ENCODE measurements at places on chromosomes 7 and 10.

GRCh38 chr7:157488966-157489365 is 152.2 kb downstream of the DNAJB6 start:
- DNase-seq, result no peak

GRCh38 chr10:122163174-122164022 is 107.7 kb upstream of the BTBD16 start:
- no peak for DNase-seq

DNA sequence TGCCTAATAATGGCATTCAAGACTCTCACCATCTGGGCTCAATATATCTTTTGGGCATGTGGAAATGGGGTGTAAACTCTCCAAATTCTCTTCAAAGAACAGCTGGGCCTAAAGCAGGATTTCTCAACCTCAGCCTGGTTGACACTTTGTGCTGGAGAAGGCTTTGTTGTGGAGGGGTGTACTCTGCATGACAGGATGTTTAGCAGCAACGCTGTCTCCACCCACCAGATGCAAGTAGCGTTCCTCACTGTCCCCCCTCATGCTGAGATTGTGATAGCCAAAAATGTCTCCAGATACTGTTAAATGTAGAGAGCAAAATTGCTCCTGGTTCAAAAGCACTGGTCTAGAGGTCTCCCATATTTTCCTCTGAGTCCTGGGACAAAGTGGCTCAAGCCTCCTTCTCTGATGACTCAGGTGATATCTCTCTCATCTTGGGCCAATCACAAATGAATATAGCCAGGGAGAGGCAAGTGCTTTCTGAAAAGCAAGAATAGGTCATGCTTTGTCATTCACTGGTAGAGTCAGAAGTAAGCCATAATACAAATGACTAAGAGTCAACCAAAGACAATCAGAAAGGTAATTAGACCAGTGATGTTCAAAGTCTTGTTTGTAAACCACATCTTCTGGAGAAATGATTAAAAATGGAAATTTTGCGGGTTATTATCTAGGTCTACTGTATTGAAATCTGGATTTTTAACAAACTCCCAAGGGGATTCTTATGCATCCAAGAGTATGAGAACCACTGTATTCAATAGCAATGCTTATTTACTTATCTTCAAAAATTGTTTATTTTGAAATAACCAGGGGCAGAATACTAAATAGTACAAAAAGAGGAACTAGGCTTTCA is 330.8 kb downstream of the PTEN start:
- DNase-seq, result no peak

DNA sequence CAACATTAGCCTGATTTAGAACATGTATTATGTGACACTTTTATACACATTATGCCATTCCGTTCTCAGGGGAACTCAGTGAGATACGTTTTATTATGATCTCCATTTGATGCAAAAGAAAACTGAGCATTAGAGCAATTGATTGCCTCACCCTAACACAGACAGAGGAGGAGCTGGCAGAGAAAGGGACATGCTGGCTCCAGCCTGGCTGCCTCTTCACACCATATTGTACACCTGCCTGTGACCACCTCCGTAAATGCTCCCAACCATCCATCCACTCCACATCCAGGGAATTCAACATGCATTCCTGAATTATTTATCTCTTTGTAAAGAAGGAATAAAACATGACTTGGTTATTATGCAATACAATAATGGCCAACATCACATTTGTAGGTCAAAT is 195.0 kb upstream of the STK17A start:
- DNase-seq, result no peak

GRCh38 chr7:139559364-139560105 is 36.0 kb downstream of the CLEC2L start:
- no peak for DNase-seq

GRCh38 chr7:140671966-140672365 is 779 bp upstream of the ADCK2 start:
- no peak for DNase-seq

GRCh38 chr10:116278846-116279245 is 5.8 kb upstream of the GFRA1 start:
- no peak for DNase-seq

DNA sequence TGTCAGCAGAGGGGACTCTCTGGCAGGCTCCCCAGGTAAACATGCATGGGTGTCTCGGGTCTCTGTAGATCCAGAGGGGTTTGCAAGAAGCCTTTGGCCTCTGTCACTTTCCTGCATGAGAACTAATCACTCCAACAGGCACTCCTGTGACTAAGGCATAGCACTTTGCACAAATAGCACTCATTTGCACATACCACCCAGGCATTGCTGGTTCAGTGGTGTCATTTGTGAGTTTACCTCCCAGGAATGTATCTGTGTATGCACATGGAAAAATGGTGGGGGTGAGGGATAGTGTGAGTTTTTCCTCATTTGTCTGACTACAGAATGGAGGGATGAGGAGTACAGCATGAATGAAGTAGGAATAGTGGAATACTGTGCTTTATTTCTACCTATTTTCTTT is 39.5 kb downstream of the CNNM1 start:
- DNase-seq, result no peak

GRCh38 chr7:99016196-99016595 is 127.7 kb downstream of the SMURF1 start:
- no peak for DNase-seq

DNA sequence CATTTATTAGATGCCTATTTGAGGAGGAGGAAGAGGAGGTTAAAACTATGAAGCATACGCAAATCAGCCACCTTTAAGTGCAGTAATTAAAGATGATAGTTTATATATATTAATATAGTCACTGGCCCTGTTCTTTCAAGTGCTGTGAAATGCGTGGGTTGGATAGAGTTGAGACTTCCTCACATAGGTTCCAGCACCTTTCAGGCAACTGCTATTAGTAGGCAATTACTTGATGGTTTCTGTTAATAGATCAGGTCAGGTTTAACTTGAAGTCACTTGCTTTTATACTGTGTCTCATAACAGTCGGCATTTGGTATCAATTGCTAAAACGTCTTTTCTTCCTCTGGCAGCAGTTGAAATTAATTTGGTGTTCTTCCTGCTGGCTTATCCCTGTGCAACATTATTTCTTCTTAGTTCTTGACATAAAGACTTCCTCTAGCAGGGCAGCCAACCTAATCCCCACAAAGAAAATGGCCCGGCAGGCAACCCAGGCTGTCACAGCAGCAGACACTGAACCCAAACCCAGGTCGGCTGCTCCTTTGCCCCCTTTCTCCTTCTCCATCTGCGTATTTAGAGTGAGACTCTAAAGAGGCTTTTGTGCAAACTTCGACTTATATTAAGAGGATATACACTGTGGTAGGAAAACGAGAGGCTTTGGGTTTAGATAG is 35.3 kb upstream of the BET1 start:
- no peak for DNase-seq

DNA sequence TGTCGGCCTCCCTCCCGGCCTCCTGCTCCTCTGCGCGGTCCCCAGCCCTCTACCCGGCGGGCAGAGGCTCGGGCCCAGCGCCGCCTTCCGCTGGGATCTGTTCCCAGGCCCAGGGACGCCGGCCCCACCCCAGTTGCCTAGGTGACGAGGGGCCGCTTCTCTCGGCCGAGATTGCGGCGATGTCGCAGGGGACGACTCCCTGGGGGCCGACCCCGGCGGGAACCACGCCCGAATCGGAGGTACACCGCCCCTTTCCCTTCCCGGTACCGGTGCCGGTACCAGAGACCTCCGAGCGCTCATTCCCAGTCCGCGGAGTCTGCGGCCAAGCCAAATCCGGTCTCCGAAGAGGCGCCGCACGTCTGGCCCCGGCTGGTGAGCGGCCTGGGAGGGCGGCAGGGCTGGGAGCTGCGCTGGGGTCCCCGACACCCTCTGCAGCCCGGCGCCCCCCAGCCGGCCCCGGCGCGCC is at the start of gene CABCOCO1:
CABCOCO1 (plus strand) TSS at position 136 of the 466 bp plus-strand sequence; CDS start at position 180, 44 bp downstream.
- DNase-seq, result no peak

- peak; percentile 82 for DNase-seq
Observed at GRCh38 chr10:128211953-128212727, 85.9 kb upstream of the MKI67 start.

GRCh38 chr10:72045586-72045985 is 42.8 kb downstream of the SPOCK2 start:
- no peak for DNase-seq

DNA sequence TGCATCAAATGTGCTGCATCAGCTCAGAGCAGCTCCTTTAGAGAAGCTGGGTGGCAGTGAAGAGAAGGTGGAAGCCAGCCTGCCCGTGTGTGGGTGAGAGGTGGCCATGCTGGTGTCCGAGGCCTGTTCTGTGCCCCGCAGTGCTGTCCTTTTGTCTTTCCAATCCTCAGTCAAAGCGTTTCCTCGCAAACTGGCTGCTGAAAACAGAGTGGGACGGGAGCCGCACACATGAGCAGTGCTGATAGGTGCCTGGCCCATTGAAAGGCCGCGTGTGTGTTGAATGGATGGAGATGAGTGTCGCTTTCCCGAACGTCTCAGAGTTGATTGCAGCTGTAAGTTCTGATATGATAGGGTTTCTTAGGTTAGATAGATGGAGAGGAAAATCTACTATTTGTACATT is 39.3 kb downstream of the WDR37 start:
- no peak for DNase-seq

- DNase-seq, result no peak
Observed at GRCh38 chr10:85926986-85927385, 439.6 kb downstream of the GRID1 start.

GRCh38 chr10:24442234-24442633 is 233.3 kb downstream of the KIAA1217 start:
- no peak for DNase-seq

DNA sequence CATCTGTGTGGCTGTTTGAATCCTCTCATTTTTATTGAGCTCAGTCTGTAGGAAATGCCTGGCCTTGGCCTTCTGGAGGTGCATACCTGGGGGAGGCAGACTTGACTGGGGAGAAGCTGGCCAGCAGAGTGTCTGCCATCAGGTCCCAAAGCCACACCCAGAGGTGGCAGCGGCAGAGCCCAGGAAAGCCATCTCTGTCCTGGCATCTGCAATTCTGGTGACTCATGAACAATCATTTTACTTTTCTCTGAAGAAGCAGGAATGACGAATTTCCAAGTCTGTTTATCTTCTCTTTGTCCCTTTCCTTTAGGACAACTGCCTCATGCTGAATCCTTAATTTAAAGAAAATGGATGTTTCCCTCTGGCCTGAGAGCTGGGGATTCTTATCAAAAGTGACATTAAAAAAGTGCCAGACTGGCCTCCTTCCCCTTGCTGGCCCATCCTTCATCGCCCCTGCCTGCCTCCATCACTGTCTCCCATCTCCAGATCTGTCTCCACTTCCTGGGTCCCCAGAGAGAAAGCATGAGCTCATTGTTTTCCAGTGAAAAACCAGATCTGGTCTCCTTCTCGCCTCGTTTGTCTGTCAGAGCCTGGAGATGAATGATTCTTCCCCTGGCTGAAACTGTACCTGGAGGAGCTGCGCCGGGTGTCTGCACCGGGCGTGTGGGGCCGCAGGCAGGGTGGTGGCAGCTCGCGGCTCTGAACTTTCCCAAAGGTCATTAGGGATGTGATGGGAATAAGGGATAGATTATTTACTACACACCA is 124.5 kb downstream of the TMEM178B start:
- no peak for DNase-seq

DNA sequence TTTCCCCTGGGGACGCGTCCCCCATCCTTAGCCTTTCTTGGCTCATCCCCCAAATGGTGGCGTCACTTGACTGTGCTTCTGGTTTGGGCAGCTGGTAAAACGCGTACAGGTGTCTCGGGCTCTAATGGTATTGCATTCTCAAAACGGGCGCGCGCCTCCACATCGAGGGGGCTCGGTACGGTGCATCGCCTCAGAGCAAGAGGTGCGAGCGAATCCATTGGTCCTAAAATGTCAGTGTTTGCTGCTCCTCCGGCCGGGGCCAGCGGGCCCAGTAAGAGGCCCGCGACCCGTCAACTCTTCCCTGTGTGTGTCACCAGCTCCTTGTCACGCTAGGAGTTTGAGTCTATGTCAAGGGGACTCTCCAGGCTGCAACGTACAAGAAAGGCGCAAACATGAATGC is 90.6 kb upstream of the SH2B2 start:
- DNase-seq, result no peak

GRCh38 chr10:99536338-99537085 is 3.8 kb downstream of the NKX2-3 start:
- DNase-seq, result no peak

GRCh38 chr7:5421714-5422395 is 1.8 kb downstream of the TNRC18 start:
- peak; percentile 11 for DNase-seq

GRCh38 chr7:20395104-20395503 is 64.4 kb downstream of the ITGB8 start:
- no peak for DNase-seq

DNA sequence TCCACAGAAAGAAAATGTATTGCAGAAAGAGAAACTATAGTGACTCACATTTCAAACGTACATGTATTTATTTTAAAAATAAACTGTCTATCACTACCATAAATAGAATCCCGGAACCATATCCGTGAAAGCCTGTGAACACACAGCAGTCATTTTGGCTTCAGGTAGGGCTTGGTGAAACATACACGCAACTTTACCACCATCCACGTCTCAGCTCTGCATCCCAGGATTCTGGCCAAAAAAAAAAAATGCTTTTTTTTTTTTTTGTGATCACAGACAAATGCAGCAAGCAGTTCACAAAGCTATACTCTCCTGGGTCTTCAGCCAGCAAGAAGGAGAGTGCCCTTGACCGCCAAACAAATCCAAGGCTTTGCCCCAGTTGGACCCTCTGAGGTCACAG is 56.8 kb upstream of the OCM2 start:
- DNase-seq, result no peak

GRCh38 chr7:82289152-82289535 is 154.4 kb downstream of the CACNA2D1 start:
- no peak for DNase-seq

GRCh38 chr7:148959726-148960125 is 68.6 kb downstream of the PDIA4 start:
- no peak for DNase-seq

GRCh38 chr7:44307301-44307900 is 18.0 kb downstream of the CAMK2B start:
- DNase-seq, result no peak

GRCh38 chr10:31134311-31134952 is 102.8 kb upstream of the ZNF438 start:
- DNase-seq, result peak; percentile 23

- DNase-seq, result no peak
Observed at GRCh38 chr7:27802999-27803398, 63.0 kb downstream of the TAX1BP1 start.

DNA sequence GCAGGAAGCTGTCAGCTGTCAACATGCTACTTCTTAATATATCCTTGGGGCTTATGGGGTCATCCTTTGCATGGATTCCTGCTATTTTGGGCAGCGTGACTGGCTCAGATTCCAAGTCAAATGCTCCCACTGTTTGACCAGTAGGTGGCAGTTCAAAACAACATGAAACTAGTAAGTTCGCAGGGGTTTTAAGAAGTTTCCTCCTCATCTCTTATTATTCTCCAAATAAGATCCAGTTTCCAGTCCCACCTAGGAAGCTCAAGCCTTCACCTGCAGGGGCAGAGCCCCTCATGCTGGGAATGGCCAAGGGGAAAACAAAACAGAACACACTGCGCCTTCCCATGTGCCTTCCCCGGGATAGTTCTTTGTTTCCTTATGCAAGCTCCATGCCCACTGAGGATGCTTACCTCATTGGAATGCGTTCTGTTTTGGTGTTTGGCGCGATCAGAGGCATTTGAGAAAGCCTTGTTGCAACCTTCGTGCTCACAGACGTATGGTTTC is 259.8 kb downstream of the GLI3 start:
- no peak for DNase-seq

Measured in naive B cell (primary cell).